ENCODE measurements at places on chromosomes 11 and 22.
A peak's percentile ranks its signal among the peaks of the same experiment; 100 is the strongest.

DNA sequence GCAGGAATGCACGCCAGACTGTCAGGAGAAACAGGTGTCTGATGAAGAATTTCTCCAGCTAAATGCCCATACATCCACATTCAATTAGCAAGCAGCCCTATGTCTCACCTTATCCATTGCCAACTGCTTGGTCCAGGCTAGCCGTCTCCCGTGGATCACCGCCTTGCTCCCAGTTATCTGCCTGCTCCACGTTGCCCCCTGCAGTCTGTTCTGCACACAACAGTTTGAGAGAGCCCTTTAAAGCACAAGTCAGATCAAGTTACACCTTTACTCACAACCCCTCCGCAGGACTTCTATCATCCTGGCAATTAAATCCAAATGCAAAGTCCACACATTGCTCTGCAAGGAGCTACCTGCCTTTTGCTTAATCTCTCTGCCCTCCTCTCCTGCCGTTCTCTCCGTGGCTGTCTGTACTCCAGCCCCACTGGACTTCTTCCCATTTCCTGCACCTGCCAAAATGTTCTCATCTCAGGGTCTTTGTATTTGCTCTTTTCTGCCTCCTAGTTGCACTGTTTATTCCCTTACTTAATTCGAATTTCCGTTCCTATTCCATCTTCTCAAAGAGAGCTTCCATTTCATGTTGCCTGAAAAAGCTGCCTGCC, 185.3 kb upstream of the LARGE1 start:
- peak; percentile 71 for DNase-seq

- no peak for DNase-seq
These were observed 222.1 kb upstream of the FAT3 start for GRCh38 chr11:92002568-92002967.

GRCh38 chr11:95135880-95136279, 46.2 kb downstream of the ENDOD1 start:
- DNase-seq: no peak

DNA sequence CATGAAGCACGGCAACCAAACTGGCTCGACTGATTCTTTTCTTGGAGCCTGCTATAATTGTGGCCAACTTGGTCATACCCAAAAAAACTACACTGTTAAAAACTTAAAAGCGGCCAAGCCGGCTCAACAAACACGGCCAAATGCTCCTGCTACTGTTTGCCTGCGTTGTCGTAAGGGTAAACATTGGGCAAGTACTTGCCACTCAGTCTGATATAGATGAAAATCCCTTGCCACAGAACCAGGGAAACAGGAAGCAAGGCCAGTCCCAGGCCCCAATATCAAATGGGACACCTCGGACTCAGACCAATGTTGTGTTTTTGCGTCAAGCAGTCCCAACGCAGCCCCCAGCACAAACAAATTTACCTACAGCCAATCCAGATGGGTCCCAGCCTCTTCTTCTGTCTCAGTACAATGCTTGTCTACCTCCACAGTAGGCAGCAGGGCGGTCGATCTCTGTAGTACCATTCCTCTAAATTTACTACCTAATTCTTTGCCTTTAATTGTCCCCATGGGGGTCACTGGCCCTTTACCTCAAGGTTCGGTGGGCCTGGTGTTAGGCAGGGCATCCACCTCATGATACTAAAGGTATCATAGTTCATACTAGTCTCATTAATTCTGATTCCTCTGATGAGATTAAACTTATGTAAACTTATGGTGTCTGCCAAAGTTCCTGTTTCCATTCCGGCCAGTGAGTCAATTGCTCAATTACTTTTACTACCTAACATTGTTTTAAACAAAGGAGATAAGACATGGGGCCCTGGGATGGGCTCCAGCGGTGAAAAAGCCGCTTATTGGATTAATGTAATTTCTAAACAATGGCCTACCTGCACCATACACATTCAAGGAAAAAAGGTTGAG, 3.7 kb upstream of the COMT start:
- DNase-seq: no peak

DNA sequence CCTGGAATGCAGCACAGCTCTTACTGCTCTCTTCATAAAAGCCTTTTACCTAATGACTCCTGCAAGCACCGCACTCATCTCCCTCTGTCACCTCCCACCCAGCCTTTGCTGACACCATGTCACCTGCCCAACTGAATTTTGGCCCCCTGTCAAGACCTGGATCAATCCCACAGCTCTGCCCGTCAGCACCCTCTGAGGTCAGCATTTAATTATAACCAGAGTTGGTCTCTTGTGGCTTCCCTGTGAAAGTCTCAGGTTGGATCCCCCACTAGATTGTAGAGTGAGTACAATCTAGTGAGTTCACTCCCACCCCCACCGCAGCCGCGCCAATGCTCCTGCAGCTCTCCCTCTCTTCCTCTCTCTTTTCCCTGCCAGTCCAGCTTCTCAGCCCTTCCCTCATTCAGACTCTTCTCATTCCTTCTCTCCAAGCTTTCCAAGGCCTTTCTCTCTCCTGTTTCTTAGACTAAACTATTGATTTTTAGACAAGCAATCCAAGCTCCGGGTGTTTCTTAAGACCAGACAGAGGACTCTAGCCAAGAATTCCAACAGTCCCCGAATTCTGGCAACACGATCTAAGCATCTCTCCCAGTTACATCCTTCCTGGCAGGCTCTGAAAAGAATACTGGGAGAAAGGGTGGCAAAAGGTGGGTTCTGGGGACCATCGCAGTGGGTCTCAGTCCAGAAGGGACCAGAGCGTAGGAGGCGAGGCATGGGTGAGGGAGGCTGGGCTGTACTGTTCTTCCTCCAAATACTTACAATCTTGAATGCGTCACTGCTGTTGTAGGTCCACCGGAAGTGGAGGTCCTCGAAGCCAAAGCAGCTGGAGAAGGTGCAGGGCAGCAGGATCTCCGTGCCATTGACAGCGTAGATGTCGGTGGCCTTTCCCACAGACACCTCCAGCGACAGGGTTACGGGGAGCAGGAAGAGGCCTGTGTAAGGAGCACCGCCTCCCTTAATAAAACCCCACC, 8.0 kb downstream of the SCN4B start:
- DNase-seq: no peak

DNA sequence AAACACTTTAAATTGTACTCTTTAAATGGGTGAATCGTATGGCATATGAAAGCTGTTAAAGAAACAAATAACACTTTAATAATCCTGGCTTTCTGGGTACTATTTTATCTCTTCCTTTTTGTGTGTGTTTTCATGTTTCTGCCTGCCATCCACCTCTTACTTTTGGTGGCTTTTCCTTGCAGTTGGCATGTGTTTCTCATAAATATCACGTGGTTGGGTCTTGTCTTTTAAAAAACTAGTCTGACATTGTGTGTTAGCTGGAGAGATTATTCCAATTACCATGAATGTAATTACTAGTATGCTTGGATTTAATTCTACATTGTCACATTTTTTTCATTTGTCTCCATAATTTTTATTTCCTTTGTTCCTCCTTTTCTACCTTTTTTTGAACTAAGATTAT, 262.9 kb upstream of the B3GAT1 start:
- no peak for DNase-seq

DNA sequence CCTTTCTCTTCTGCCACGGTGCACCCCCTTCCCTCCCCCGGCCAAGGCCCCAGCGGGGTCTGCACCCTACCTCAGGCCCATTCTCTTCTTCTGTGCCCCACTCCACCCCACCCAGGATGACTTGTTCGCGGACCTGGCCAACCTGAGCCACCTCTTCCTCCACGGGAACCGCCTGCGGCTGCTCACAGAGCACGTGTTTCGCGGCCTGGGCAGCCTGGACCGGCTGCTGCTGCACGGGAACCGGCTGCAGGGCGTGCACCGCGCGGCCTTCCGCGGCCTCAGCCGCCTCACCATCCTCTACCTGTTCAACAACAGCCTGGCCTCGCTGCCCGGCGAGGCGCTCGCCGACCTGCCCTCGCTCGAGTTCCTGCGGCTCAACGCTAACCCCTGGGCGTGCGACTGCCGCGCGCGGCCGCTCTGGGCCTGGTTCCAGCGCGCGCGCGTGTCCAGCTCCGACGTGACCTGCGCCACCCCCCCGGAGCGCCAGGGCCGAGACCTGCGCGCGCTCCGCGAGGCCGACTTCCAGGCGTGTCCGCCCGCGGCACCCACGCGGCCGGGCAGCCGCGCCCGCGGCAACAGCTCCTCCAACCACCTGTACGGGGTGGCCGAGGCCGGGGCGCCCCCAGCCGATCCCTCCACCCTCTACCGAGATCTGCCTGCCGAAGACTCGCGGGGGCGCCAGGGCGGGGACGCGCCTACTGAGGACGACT, 15.9 kb downstream of the RTN4RL2 start:
- peak; percentile 54 for DNase-seq
